Gastrocnemius medialis (tissue), 4 donors: ENCODE measurements at places on chromosomes 1 and 21. TPM values are rescaled to one million over a fixed set of nuclear protein-coding genes. Genes with fewer than 3 reads are reported as not detected.

The GJC2 gene
- total RNA-seq, result 0.64 TPM

The CDA gene
- 1.3 TPM for total RNA-seq

The RNU1-2 gene
- total RNA-seq, result under 0.01 TPM

The AHCYL1 gene
- total RNA-seq, result 109 TPM

The PLEKHN1 gene
- not detected for total RNA-seq

The ZBTB37 gene
- 13.3 TPM for total RNA-seq

The HAO2 gene
- total RNA-seq, result not detected

The TMEM79 gene
- total RNA-seq, result 0.20 TPM

The CDK18 gene
- 1.2 TPM for total RNA-seq

The PPM1J gene
- total RNA-seq, result 4.2 TPM

GRCh38 chr1:181391301-181391900 is 91.9 kb upstream of the CACNA1E start:
- DNase-seq, result no peak
- H3K4me1 ChIP-seq, result no peaks in the 10 kb centered on the region
- no peak overlapping the region for H3K27ac ChIP-seq
- H3K27me3 ChIP-seq, result no peaks in the 10 kb centered on the region
- no peaks in the 10 kb centered on the region for H3K36me3 ChIP-seq
- H3K4me3 ChIP-seq, result no peak overlapping the region

DNA sequence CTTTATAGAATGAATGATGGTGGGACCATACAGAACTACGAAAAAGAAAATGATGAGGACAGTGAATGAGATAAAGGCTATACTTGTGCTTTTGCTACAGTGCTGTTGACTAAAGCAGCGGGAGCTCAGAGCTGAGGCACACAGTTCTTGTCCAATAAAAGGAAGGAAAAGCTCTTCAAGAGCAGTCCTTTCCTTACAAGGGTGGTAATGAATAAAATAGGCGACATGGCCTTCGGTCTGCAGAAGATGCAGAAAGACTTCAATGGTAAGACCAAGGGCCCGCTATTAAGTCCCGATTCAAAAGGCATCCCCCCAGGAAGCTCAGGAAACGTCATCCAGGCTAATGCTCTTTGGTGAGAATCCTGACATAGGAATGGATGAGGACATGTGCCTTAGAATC is 44.4 kb downstream of the GNG12 start:
- DNase-seq, result no peak
- H3K4me3 ChIP-seq, result no peak overlapping the region
- H3K36me3 ChIP-seq, result no peaks in the 10 kb centered on the region
- no peaks in the 10 kb centered on the region for H3K27me3 ChIP-seq

DNA sequence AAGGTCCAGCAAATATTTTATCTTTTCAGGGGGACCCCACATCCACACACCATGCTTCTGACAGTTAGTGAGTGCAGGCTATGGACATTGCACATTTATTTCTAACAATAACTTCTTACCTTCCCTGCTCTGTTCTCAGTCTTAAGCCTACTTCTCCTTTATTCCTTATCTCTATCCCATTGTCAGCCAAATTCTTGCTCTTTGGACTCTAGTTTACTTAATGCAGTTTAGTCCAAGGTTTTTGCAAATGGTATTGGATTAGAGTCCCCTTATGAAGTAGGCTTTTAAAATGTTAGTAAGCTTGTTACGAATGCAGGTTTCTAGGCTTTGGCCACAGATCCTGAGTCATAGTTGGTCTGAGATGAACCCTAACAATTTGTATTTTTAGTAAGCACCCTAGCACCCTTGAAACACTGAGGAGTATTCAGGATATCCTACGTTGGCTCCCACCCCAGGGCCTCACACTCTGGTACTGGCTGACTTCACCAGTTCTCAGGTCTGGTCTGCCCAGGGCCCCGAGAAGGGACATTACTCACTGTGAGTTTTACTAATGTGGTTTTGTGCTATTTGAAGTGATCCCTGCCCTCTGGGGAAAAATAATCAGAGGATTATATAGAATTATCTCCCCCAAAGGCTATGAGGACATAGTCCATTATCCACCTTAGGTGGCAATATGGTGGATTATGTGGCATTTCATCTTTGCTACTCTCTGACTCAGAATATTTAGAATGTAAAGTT is 239.5 kb downstream of the TGFB2 start:
- no peak overlapping the region for H3K27ac ChIP-seq
- DNase-seq, result no peak
- no peaks in the 10 kb centered on the region for H3K36me3 ChIP-seq
- H3K4me3 ChIP-seq, result no peak overlapping the region
- H3K4me1 ChIP-seq, result peaks cover 7% of the 10 kb centered on the region

DNA sequence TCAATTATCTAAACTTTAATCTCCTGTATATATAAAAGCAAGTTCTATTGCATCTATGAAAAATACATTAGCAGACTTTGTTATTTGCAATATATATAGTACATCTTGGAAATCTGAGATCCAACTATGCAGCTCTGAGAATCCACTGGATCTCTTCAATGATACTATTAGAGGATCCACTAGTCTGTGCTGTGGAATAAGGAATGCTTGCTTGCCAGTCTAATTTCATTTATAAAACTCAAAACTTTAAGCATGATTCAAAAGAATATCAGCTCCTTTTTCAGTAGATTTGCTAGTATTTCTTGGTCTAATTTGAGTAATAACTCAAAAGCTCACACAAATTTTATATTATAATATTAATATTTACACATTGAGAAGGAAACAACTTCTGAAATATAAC is 115.1 kb downstream of the SPATA6 start:
- DNase-seq, result no peak
- H3K36me3 ChIP-seq, result no peaks in the 10 kb centered on the region
- no peaks in the 10 kb centered on the region for H3K4me1 ChIP-seq
- H3K27me3 ChIP-seq, result no peaks in the 10 kb centered on the region
- H3K4me3 ChIP-seq, result no peak overlapping the region
- H3K27ac ChIP-seq, result no peak overlapping the region

DNA sequence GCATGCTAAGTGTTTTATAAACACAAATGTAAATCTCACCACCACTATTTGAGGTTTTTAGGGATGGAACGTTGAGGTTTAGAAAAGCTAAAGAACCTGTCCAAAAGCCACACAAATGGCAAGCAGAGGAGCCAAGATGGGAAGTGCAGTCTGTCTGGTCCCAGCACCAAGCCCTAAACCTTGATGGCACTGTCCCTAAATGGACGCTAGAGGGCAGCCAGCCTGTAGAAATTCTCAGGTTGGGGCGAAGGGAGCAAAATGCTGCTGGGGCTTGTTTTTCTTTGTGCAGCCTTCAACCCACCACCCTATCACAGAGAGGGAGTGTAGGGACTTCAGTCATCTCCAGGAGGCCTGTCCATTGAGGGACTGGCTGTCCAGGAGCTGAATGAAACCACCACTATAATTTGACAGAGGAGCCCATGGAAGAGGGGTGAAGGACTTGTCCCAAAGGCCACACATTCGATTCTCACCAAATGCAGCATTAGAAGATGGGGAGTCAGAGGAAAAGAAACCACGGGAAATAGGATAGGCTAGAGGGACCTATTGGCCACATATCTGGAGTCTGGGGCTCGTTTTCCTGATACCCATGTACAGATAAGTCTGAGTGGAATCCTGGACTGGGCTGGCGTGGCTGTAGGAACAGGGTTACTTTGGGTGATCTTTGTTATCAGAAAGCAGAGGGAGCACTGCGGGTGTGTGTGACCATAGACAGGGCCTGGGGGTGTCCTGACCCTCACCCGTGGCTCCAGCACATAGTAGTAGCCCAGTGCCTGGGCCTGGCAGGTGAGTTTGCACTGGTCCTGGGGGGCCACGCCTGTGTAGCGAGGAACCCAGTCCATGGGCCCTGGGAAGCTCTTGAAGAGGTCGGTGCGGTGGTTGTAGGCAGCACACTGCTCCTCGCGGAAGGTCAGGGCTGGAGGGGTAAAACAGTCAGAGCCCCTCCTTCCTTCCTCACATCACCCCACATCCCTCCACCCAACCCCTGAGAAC is 6.1 kb downstream of the ADAMTS4 start:
- H3K36me3 ChIP-seq, result no peaks in the 10 kb centered on the region
- no peak overlapping the region for H3K4me3 ChIP-seq
- H3K27ac ChIP-seq, result peak overlapping the region; percentile 54
- no peak for DNase-seq
- no peaks in the 10 kb centered on the region for H3K27me3 ChIP-seq
- peaks cover 9% of the 10 kb centered on the region for H3K4me1 ChIP-seq

- H3K36me3 ChIP-seq, result no peaks in the 10 kb centered on the region
- no peaks in the 10 kb centered on the region for H3K4me1 ChIP-seq
- H3K27me3 ChIP-seq, result no peaks in the 10 kb centered on the region
These were observed 78.6 kb upstream of the CSF3R start for GRCh38 chr1:36561361-36561724.

DNA sequence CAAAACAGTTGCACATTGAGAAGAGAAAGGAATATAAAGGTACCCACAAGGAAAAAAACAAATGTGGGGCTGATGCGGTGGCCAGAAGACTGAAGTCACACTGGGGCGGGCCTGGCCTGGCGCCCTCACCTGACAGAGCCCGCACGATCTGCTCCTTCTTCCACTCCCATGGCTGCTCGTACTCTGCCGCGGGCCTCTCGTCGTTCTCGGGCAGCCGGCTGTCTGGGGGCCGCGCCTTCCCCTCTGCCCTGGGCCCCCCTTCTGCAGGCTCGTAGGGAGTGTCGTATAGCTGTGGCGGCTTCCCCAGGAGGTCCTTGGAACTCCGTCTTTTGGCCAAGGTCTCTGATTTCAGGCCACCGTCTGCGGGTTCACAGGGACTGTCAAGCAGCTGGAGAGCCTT is 13.1 kb upstream of the TDRD10 start:
- H3K36me3 ChIP-seq, result no peaks in the 10 kb centered on the region
- peaks cover 8% of the 10 kb centered on the region for H3K4me1 ChIP-seq
- no peak overlapping the region for H3K4me3 ChIP-seq
- H3K27me3 ChIP-seq, result no peaks in the 10 kb centered on the region
- no peak for DNase-seq
- peak overlapping the region; percentile 45 for H3K27ac ChIP-seq

DNA sequence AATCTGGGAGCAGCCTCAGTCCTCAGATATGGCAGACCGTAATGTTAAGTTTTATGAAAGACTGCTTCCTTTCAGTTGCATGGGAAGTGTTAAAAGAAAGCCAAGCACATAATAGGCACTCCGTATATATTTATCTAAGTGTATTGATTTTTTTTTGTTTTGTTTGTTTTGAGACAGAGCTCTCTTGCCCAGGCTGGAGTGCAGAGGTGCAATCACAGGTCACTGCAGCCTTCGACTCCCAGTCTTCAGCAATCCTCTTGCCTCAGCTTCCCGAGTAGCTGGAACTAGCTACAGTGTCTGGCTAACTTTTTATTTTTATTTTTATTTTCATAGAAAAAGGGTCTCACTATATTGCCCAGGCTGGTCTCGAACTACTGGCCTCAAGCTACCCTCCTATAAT is 341.8 kb downstream of the USH2A start:
- no peak for DNase-seq
- no peaks in the 10 kb centered on the region for H3K27me3 ChIP-seq
- H3K4me3 ChIP-seq, result no peak overlapping the region
- no peaks in the 10 kb centered on the region for H3K36me3 ChIP-seq
- H3K4me1 ChIP-seq, result no peaks in the 10 kb centered on the region

DNA sequence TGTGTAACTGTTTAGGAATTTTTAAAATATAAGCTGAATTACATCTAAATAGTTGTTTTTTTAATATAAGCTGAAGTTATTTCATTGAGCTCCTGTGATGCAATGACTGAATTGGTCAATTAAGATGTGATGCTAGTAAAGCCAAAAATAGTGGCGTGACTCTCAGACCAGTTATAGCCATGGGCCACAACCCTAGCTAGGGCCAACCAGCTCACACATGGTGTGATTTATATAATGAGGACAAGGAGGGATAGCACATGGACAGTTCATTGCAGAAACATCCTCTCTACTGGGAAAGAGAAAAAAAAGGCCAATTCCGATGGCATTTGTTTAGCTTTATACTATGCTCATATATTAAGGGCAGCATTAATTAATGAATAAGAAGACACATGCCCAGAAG is 119.3 kb upstream of the PROX1 start:
- H3K27ac ChIP-seq, result no peak overlapping the region
- no peaks in the 10 kb centered on the region for H3K36me3 ChIP-seq
- DNase-seq, result no peak
- no peaks in the 10 kb centered on the region for H3K27me3 ChIP-seq

DNA sequence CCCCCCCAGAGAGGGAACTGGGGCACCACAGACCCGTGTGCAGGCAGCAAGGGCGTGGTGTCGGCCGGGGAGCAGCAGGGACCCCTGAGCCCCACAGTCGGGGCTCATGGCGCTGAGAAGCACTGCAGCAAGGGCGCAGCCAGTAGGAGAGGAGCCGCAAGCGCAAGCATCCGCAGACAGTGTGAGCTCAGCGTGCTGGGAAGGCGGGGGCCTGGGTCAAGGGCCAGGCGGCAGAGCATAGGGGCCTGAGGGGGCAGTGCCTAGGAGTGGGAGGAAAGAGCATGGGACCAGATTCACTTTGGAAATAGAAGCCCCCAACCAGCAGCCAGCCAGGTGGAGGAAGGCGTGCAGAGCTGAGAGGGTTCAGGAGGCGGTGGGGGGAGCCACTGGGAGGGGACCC is 6.7 kb upstream of the KCNAB2 start:
- no peaks in the 10 kb centered on the region for H3K4me1 ChIP-seq
- no peaks in the 10 kb centered on the region for H3K36me3 ChIP-seq
- H3K27ac ChIP-seq, result no peak overlapping the region
- H3K4me3 ChIP-seq, result no peak overlapping the region

- H3K27ac ChIP-seq, result no peak overlapping the region
- no peaks in the 10 kb centered on the region for H3K36me3 ChIP-seq
- peaks cover 20% of the 10 kb centered on the region for H3K4me1 ChIP-seq
- H3K27me3 ChIP-seq, result no peaks in the 10 kb centered on the region
These were observed 218.0 kb upstream of the GALNT2 start for GRCh38 chr1:229848752-229849677.

GRCh38 chr1:58769809-58770320 is 14.0 kb downstream of the JUN start:
- peaks cover 12% of the 10 kb centered on the region for H3K4me1 ChIP-seq
- no peaks in the 10 kb centered on the region for H3K36me3 ChIP-seq
- DNase-seq, result no peak

DNA sequence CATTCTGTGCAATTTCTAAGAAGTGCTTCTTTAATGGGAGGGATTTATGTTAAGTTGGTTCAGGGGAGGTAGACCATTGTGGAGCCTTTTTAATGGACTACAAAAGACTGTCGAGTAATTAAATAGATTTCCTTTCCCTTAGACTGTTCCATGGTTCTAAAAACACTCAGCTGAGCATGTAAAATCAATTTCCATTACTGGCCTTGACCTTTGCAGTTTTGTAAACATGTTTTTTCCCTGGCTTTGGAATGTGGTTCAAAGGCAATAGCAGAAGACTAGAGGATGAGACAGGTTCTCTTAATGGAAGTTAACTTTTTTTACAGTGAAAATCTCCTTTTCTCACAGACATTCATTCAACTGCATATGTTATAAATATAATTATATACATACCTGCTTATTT is 37.6 kb upstream of the BTG3 start:
- H3K27me3 ChIP-seq, result no peaks in the 10 kb centered on the region
- no peaks in the 10 kb centered on the region for H3K36me3 ChIP-seq
- H3K4me3 ChIP-seq, result no peak overlapping the region

GRCh38 chr1:84892705-84893618 is at the start of gene LPAR3:
Gene LPAR3 (minus strand): TSS chr1:84893206. CDS start chr1:84866120, 27,086 bp downstream.
- peaks cover 24% of the 10 kb centered on the region for H3K27me3 ChIP-seq
- H3K4me1 ChIP-seq, result no peaks in the 10 kb centered on the region
- no peak within 1 kb of the TSS for H3K4me3 ChIP-seq
- no peaks in the 10 kb centered on the region for H3K36me3 ChIP-seq
